Globus pallidus (tissue), 1 donor: ENCODE measurements at places on chromosomes 12 and 14.
A peak's percentile ranks its signal among the peaks of the same experiment; 100 is the strongest.

GRCh38 chr12:17954788-17955187 lies 135.2 kb downstream of the RERGL start:
- no peak for DNase-seq

DNA sequence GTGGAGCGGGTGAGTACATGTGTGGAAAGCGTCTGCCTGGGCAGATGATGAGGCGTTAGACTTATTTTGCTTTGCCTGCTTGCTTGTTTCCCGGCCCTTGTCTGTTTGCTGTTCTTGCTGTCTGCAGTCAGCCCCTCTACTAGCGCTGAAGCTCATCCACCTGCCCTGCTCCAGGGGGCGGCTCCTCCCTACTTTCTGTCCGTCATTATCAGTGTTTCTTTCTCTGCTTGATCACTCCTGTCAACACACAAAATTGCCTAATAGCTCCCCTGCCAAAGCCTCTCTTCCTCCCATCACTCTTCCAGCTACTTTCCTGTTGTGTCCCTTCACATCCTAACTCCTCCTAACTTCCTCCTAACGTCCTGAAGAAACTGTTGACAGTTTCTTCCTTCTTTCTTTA lies 34.9 kb upstream of the GALNT8 start:
- DNase-seq = no peak

DNA sequence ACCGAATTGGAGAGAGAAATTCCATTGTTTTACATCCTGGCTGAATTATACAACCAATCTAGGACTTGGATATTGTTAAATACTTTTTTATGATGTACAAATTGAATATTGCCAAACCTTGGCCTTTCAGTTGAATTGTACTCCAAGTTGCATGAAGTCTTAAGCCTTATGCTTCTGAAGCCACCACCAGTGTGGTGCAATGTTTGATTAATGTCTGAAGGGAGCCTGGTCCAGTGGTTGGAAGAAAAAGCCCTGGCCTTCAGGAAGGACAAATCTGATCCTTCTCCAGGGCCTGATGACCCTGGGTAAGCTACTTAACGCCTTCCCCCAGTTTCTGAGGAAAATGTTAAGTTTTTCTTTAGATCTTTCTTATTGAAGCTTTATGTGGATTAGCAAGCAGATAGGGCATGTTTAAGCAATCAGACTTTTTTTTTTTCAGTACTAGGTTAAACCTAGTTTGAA lies 72.0 kb downstream of the PAPOLA start:
- DNase-seq = no peak

DNA sequence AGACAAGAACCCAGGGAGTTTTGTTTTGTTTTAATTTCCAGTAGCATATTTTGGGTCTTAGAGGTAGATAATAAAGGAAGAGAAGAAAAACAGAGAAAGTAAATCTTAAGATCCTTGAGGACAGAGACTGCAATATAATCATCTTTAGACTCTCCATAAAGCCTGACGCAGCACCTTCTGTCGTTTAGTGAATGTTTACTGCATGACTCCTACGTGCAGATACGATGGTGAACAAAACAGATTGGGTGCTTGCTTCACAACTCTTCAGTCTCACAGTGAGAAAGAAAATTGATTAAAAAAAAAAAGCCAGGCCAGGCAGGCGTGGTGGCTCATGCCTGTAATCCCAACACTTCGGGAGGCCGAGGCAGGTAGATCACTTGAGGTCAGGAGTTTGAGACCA lies 86.9 kb downstream of the STON2 start:
- no peak for DNase-seq

DNA sequence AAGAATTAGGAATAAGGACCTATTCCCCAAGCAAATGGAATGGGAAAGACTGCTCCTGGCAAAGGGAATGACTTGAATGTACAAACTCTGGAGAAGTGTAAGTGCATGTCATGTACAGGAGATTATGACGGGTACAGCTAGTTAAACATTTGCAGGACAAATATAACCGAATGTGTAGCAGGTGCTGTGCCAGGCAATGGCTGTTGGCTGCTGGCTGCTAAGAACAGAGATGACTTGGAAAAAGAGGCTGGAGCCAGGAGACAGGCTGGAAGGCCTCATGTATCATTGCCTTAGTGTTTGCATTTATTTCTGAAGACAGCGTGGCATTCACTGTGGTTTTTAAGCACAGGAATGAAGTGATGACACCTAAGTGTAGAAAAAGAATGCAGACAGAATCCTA lies 136.8 kb downstream of the TTC8 start:
- DNase-seq = no peak

DNA sequence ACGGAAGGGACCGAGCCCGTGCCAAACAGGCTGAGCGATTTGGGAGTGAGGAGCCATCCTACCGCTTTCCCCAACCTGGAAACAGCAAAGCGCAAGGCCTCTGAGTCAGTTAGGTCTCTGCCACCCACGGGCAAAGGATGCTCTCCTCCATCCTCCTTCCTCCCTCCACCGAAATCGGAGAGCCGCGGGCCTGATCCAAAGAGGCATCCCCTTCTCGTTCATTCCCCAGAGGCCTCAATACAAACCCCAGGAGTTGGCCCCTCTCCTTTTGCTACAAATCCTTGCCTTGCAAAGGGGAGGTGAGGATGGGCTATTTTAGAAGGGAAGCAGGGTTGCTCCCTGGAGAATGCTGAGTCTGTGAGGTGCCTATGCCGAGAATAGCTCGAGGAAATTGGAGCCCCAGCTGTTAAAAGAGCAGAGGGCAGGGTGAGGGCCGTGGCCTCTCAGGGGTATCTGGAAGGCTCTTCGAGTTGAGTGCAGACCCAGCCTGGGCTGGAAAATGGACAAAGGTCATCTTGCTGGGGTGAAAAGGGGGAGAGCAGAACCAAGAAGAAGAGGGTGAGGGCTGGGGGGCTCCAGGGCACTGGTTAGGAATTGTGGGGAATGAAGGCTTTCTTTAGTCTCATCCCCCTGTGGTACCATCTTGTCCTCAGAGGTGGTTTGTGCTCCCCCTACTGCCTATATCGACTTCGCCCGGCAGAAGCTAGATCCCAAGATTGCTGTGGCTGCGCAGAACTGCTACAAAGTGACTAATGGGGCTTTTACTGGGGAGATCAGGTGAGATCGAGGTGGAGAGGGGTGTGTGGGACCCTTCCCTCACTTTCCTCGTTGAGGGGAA lies 1.1 kb downstream of the TPI1 start:
- no peak for DNase-seq

GRCh38 chr14:58641509-58641908 lies 3.7 kb downstream of the DACT1 start:
- no peak for DNase-seq

GRCh38 chr14:25765909-25766308 lies 716.0 kb upstream of the STXBP6 start:
- DNase-seq = no peak

GRCh38 chr12:2353281-2353680 lies 300.5 kb downstream of the CACNA1C start:
- DNase-seq = no peak

- DNase-seq = peak; percentile 31
Measured at GRCh38 chr12:96886998-96887677, 19.9 kb upstream of the NEDD1 start.

GRCh38 chr14:105465209-105466031 lies 9.2 kb upstream of the CRIP2 start:
- DNase-seq = no peak

GRCh38 chr12:112166051-112167015 lies 41.0 kb downstream of the TRAFD1 start:
- no peak for DNase-seq
